Osteocyte (in vitro differentiated cells): ENCODE measurements at places on chromosomes 7 and 10. TPM values are rescaled to one million over a fixed set of nuclear protein-coding genes. Genes with fewer than 3 reads are reported as not detected.

PDE1C gene
- 187 and 193 TPM in 2 replicates for total RNA-seq

GNG11 gene
- 49.6 and 49.7 TPM in 2 replicates for total RNA-seq

COL13A1 gene
- total RNA-seq = 29.2 and 29.9 TPM in 2 replicates

NACAD gene
- 9.6 and 10.5 TPM in 2 replicates for total RNA-seq

ANKRD2 gene
- total RNA-seq = not detected in 2 replicates

PRR15 gene
- total RNA-seq = 0.73 and 1.6 TPM in 2 replicates

SEM1 gene
- 38.3 and 46.5 TPM in 2 replicates for total RNA-seq

SPDYE1 gene
- total RNA-seq = not detected in 2 replicates

- no peaks in the 10 kb centered on the region for H3K36me3 ChIP-seq
- no peaks in the 10 kb centered on the region for H3K27me3 ChIP-seq
- no peak overlapping the region for H3K27ac ChIP-seq
- no peaks in the 10 kb centered on the region for H3K4me1 ChIP-seq
These were observed 407.5 kb upstream of the RNF32 start for GRCh38 chr7:156232931-156233705.

DNA sequence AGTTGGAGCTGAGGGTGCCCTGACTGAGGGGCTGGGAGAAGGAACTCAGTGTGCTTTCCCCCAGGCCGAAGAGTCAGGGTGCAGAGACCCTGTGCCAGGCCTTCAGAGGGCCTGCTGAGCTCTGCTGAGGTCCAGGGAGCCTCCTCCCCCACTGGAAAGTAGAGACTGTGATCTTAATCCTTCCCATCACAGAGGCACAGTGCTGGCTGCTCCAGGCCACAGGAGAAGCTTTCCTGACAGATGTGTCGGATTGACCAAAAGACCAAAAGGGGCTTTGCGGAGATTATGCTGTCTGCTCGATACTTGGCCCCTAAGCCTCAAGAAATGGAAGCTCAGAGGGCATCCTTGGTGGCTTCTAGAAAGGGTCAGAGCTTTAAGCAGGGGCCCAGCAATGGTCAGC, 32.9 kb upstream of the BTRC start:
- H3K36me3 ChIP-seq = no peaks in the 10 kb centered on the region
- no peak overlapping the region for H3K4me3 ChIP-seq
- H3K27me3 ChIP-seq = peaks cover 51% of the 10 kb centered on the region
- no peaks in the 10 kb centered on the region for H3K4me1 ChIP-seq
- no peak for DNase-seq

GRCh38 chr7:156999958-157000726, 10.3 kb downstream of the MNX1 start:
- H3K27me3 ChIP-seq = peaks cover 79% of the 10 kb centered on the region
- DNase-seq = no peak
- peak overlapping the region; percentile 65 for H3K4me3 ChIP-seq
- H3K27ac ChIP-seq = no peak overlapping the region
- H3K4me1 ChIP-seq = peaks cover 23% of the 10 kb centered on the region

DNA sequence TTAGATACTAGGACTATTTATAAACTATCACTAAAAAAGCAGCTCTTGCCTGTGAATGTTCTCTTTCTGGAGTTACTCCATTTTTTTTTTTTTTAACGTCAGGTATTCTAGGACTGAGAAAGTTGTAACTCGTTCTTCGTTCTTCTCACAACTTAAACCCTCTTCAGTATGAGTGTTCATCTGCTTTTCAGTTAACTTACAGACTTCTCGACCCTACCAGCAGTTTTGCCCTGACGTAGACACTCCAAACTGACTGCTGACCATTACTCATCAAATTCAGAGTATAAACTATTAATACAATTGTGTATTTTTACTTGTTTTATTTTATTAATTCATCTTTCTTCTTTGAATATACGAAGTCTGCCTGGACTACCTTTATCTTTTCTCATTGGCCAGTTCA, 353.1 kb downstream of the GPR37 start:
- no peaks in the 10 kb centered on the region for H3K36me3 ChIP-seq
- H3K4me1 ChIP-seq = peaks cover 15% of the 10 kb centered on the region
- H3K27ac ChIP-seq = peak overlapping the region; percentile 43
- no peaks in the 10 kb centered on the region for H3K27me3 ChIP-seq

- DNase-seq = no peak
- H3K36me3 ChIP-seq = no peaks in the 10 kb centered on the region
- H3K27me3 ChIP-seq = peaks cover 23% of the 10 kb centered on the region
- no peak overlapping the region for H3K27ac ChIP-seq
- peaks cover 1% of the 10 kb centered on the region for H3K4me1 ChIP-seq
These were observed 27.8 kb downstream of the A1CF start for GRCh38 chr10:50857579-50857978.

DNA sequence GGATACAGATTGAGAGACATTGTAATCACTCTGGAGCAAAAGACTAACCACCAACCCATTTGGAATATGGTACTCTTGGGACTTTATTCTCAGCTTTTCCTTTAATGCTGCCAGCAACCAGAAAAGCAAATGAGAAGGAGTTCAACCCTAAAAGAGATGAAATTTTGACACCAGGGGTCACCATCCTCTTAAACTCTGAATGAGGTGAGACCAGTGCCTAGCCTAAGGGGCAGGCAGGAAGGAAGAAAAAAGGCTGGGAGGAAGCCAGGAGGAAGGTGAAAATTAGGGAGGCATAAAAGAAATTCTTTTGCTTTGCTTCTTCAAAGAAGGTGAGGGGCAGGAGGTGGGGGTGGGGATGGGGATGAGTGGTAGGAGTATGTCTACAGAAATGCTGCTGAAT, 135.8 kb downstream of the JAZF1 start:
- H3K4me3 ChIP-seq = no peak overlapping the region
- H3K4me1 ChIP-seq = peaks cover 29% of the 10 kb centered on the region
- peak overlapping the region; percentile 4 for H3K27ac ChIP-seq
- no peak for DNase-seq
- no peaks in the 10 kb centered on the region for H3K36me3 ChIP-seq

- DNase-seq = no peak
- H3K27me3 ChIP-seq = no peaks in the 10 kb centered on the region
- H3K4me1 ChIP-seq = peaks cover 8% of the 10 kb centered on the region
- H3K4me3 ChIP-seq = no peak overlapping the region
- H3K36me3 ChIP-seq = peaks cover 66% of the 10 kb centered on the region
- H3K27ac ChIP-seq = no peak overlapping the region
These were observed 28.0 kb downstream of the SIRT1 start for GRCh38 chr10:67912331-67912946.

DNA sequence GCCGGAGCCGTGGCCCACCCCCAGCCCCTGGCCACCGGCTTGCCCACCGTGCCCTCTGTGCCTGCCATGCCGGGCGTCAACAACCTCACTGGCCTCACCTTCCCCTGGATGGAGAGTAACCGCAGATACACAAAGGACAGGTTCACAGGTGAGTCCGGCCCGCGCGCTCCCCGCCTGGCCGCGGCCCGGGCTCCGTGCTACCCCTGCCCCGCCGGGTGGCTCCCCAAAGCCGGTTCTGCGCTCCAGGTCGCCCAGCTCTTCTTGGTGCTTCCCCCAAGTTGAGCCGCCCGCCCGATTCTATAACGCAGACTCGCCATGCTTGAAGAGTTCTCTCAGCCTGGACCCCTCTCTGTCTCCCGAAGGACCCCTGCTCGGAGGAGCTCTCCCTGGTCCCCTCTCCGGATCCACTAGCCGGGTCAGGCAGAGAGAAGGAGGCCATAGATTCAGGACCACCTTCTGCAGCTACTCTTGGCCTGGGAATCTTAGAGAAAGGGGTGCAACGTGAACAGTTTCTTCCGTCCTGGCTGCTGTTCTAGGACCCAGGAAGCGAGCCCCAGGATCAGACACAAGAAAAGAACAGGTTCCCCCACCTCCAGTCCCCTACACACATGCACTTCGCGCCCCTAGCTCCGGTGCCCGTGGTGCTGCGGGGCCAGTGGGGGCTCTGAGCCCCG, 999 bp downstream of the TLX1 start:
- peaks cover 83% of the 10 kb centered on the region for H3K27me3 ChIP-seq
- no peak overlapping the region for H3K4me3 ChIP-seq
- no peak overlapping the region for H3K27ac ChIP-seq
- no peak for DNase-seq
- no peaks in the 10 kb centered on the region for H3K36me3 ChIP-seq

- peaks cover 61% of the 10 kb centered on the region for H3K4me1 ChIP-seq
- peak overlapping the region; percentile 93 for H3K27ac ChIP-seq
- peak overlapping the region; percentile 31 for H3K4me3 ChIP-seq
- peak; percentile 88 for DNase-seq
- H3K36me3 ChIP-seq = peaks cover 5% of the 10 kb centered on the region
- H3K27me3 ChIP-seq = no peaks in the 10 kb centered on the region
These were observed 50.2 kb downstream of the TFAM start for GRCh38 chr10:58435297-58435985.

GRCh38 chr7:25881317-25882037, 270.5 kb upstream of the NFE2L3 start:
- no peaks in the 10 kb centered on the region for H3K4me1 ChIP-seq
- H3K36me3 ChIP-seq = no peaks in the 10 kb centered on the region
- no peak for DNase-seq

- peak overlapping the region; percentile 98 for H3K27ac ChIP-seq
- H3K4me3 ChIP-seq = peak overlapping the region; percentile 19
- no peaks in the 10 kb centered on the region for H3K36me3 ChIP-seq
- no peaks in the 10 kb centered on the region for H3K27me3 ChIP-seq
- DNase-seq = peak; percentile 88
- H3K4me1 ChIP-seq = peaks cover 48% of the 10 kb centered on the region
These were observed 162.6 kb upstream of the AKR1E2 start for GRCh38 chr10:4663162-4663992.

- H3K36me3 ChIP-seq = peaks cover under 1% of the 10 kb centered on the region
- no peak overlapping the region for H3K27ac ChIP-seq
- H3K27me3 ChIP-seq = no peaks in the 10 kb centered on the region
- peaks cover 66% of the 10 kb centered on the region for H3K4me1 ChIP-seq
- no peak for DNase-seq
- no peak overlapping the region for H3K4me3 ChIP-seq
These were observed 35.7 kb upstream of the SH2D4B start for GRCh38 chr10:80501913-80502521.

DNA sequence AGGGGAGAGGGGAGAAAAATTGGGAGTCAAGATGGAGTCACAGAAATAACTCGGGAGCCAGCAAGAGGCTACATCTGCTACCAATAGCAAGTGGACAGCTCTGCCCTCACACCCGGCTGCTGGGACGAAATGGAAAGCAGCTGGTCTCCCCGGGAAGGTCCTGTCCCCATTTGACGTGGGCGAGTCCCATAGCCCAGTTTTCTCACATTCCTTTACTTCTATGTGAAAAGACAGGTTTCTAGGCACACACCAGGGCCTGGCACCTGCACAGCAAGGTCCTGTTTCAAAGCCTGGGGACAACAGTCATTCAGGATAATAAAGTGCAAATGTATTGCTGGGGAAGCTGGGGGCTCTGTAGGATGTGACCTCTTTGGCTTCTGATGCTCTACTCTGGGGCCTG, 162.6 kb downstream of the OAT start:
- no peak overlapping the region for H3K27ac ChIP-seq
- no peak for DNase-seq
- H3K36me3 ChIP-seq = no peaks in the 10 kb centered on the region

- no peaks in the 10 kb centered on the region for H3K36me3 ChIP-seq
- H3K27ac ChIP-seq = no peak overlapping the region
- H3K4me3 ChIP-seq = no peak overlapping the region
- no peak for DNase-seq
- no peaks in the 10 kb centered on the region for H3K4me1 ChIP-seq
These were observed 43.8 kb downstream of the TPK1 start for GRCh38 chr7:144792050-144792449.

GRCh38 chr7:604001-604883, 84.6 kb upstream of the PDGFA start:
- H3K4me1 ChIP-seq = peaks cover 51% of the 10 kb centered on the region
- H3K27me3 ChIP-seq = no peaks in the 10 kb centered on the region
- peak overlapping the region; percentile 65 for H3K4me3 ChIP-seq
- peak overlapping the region; percentile 99 for H3K27ac ChIP-seq
- no peaks in the 10 kb centered on the region for H3K36me3 ChIP-seq

DNA sequence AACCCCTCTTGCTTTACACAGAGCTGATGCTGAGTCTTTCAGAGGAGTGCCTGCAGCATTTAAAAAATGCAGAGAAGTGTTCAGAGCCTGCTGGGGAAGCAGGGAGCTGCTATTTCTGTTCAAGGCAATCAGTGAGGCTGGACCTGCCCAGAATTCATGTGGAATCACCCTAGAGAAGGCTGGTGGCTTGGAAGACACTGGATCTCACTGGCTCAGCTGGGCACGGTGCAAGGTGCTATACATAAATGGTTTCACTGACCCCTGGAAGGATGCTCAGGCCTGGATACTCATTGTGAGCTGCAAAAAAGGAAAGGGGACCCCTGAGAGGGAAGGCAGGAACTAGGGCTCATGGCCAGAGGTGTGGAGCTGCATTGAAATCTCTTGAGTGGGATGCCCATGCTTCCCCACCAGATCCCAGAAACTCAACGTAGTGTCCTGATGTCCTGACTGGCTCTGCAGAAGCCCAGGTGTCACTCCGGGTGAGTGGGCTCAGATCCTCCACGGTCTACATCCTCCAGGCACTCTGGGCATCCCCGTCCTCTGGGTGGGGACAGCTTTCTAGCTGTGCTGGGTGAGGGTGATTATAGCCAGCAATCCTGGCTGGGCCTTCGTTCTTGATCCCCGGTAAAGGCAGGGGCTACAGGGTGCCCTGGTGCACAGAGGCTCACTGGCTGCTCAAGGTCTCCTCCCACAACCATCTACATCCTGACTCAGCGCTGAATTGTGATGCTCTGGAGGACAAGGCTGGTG, 77.2 kb upstream of the TNS3 start:
- H3K27ac ChIP-seq = no peak overlapping the region
- peaks cover 36% of the 10 kb centered on the region for H3K4me1 ChIP-seq
- no peak overlapping the region for H3K4me3 ChIP-seq
- no peaks in the 10 kb centered on the region for H3K36me3 ChIP-seq

DNA sequence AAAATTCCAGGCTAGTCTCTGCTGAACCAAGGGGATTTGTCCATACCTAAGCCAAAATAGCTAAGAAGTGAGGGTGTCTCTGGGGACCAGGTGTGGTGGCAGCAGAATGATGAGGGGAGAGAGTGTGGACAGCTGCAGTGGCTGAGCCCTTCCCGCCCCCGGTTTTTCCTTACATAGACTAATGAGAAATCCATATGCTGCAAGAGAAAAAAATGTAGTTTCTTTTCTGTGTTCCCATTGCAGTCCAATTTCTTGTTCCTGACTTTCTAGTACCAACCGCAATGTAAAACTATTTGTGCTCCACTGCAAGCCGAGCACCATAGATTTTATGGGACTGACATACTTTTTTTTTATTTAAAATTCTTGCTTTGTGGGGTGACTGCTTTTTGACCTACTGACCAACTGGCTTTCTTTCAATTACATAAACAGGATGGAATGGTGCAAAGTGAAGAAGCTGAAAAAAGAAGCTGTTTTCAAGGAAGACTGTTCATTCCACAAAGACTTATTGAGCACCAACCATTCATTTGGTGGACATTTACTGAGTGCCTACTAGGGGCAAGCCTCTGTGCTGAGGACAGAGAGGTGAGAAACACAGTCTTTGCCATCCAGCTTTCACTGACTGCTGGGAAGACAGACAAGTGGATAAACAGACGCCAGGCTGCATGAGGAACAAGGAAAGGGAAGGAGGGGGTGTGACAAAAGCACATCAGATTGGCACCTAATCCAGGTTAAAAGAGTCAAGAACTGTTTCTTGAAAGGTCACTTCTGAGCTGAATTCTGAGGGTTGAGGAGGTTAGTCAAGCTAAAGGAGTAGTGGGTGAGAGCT, 9.8 kb downstream of the CEP41 start:
- H3K27ac ChIP-seq = no peak overlapping the region
- no peak for DNase-seq
- no peaks in the 10 kb centered on the region for H3K27me3 ChIP-seq
- H3K4me1 ChIP-seq = peaks cover 12% of the 10 kb centered on the region
- no peak overlapping the region for H3K4me3 ChIP-seq
- H3K36me3 ChIP-seq = peaks cover under 1% of the 10 kb centered on the region
